PC-9 (cell line): ENCODE measurements at places on chromosomes 13 and 19.

GRCh38 chr13:106042996-106043581, 492.4 kb downstream of the EFNB2 start:
- DNase-seq, result no peak

GRCh38 chr13:110835721-110836604, 78.9 kb downstream of the ANKRD10 start:
- DNase-seq, result no peak

DNA sequence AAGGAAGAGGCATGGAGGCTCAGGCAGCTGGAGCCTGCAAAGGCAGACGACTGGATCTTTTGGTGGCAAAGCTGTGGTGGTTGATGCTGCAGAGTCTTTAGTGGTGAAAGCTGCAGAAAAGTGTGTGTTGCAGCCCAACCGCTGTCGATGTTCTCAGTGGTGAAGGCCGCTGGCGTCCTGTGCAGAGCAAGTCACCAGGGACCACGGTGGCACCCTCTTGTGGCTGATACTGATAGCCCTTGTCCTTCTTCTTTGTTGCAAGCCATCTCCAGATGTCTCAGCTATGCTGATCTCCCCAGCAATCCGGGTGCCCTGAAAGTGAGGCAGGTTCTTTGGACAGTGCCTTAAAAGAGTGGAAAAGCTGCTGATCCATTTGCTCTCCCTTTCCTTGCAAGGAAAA, 610.9 kb upstream of the PCDH9 start:
- DNase-seq, result no peak

GRCh38 chr13:33723772-33724435, 94.0 kb upstream of the RFC3 start:
- peak; percentile 75 for DNase-seq

GRCh38 chr19:4015705-4016402, 8.3 kb downstream of the PIAS4 start:
- no peak for DNase-seq

DNA sequence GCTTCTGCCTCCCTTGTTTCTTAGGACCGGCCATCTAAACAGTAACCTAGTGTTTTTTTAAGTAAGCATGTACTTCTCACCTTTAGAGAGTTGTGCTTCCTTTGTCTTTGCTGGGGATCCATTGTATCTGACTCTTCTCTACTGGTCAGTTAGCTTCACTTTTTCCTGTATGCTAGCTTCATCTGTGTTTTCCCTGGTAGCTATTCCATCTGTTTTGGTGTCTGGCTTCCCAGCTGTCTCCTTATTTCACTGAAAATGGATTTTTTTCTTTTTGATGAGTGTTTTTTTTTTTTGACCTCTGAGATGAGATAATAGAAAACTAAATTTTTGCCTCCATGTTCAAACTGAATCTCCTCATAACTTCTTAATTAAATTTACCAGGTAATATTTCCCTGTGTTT, 637.0 kb upstream of the SLC10A2 start:
- no peak for DNase-seq

GRCh38 chr19:2888731-2889224, 11.9 kb upstream of the ZNF57 start:
- peak; percentile 38 for DNase-seq

- no peak for DNase-seq
Measured at GRCh38 chr19:4194353-4194752, 11.9 kb downstream of the ANKRD24 start.

- DNase-seq, result no peak
Measured at GRCh38 chr13:101488734-101489133, 36.3 kb downstream of the ITGBL1 start.

- no peak for DNase-seq
Measured at GRCh38 chr19:55086730-55087541, 11.3 kb downstream of the EPS8L1 start.

GRCh38 chr13:37956536-37956935, 87.0 kb upstream of the TRPC4 start:
- DNase-seq, result peak; percentile 71

DNA sequence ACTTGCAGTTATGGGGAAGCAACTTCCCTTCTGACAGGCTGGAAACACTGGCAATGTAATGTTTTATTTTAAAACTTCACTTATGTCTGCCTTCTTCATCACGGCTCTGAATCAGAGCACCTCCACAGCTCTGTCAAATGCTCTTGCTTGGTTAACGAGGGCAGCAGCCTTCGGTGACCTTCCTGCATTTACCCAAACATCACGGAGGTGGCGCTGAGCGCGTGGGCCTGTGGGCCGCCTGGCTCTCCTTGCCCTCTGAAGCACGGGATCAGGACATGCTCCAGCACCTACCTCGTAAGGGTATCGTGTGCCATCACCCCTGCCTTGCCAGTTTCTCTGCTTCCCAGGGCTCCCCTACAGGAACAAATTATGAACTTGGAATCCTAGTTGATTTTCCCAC, 310.0 kb downstream of the TEX29 start:
- no peak for DNase-seq
